Activated CD8-positive, alpha-beta memory T cell treated with anti-CD3 and anti-CD28 coated beads for 24 hours (primary cell): ENCODE measurements at places on chromosomes 4 and X.

- DNase-seq = no peak
These were observed 109.0 kb downstream of the SHROOM4 start for GRCh38 chrX:50705042-50705441.

- DNase-seq = no peak
These were observed 489.9 kb downstream of the INPP4B start for GRCh38 chr4:142356118-142356759.

GRCh38 chrX:50691820-50692219, 122.2 kb downstream of the SHROOM4 start:
- DNase-seq = peak; percentile 55

- no peak for DNase-seq
These were observed 215.4 kb downstream of the KDR start for GRCh38 chr4:54909961-54910360.

GRCh38 chr4:61275241-61275640, 75.1 kb downstream of the ADGRL3 start:
- DNase-seq = no peak

- DNase-seq = peak; percentile 70
These were observed 43.7 kb downstream of the DDX3X start for GRCh38 chrX:41377624-41378023.

DNA sequence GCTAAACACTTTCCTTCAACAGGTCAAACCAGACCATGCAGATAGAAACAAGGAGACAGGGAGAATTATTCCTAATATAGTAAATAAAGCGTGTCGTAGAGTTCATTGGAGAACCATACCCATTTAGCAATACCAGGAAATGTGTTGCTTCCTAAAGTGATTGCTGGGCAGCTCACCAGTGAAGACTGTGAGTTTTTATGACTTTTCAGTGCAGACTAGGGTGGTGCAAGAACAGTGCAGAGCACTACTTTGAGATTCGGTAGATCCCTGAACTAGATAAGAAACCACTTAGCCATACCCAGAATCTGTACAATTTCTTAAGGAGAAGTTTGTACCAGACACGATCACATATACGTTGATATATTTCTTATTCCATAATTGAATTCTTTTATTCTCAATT, 87.4 kb downstream of the EMCN start:
- DNase-seq = no peak

- no peak for DNase-seq
These were observed 500 bp downstream of the GAR1 start for GRCh38 chr4:109816082-109816442.

DNA sequence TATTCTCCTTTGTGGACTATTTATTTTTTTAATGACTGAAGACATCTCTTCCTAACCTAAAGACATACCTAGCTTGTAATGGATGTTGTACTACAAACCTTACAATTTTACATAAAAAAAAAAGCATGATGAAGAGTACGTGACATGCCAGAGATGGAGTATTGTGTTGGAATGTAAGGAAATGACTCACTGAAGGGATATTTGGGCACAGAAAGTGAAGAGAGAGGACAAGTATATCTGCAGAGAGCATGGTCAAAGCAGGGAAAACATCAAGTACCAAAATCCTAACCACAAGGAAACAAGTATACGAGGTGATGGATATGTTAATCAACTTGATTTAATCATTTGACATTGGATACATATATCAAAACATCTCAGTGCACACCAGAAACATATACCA, 1051.4 kb upstream of the PRKX start:
- no peak for DNase-seq

GRCh38 chrX:154398668-154399526, 720 bp downstream of the RPL10 start:
- DNase-seq = peak; percentile 91

- no peak for DNase-seq
These were observed 258.6 kb downstream of the ADAM29 start for GRCh38 chr4:175176710-175177109.

- no peak for DNase-seq
These were observed 83.3 kb upstream of the VCX2 start for GRCh38 chrX:8254401-8254800.

DNA sequence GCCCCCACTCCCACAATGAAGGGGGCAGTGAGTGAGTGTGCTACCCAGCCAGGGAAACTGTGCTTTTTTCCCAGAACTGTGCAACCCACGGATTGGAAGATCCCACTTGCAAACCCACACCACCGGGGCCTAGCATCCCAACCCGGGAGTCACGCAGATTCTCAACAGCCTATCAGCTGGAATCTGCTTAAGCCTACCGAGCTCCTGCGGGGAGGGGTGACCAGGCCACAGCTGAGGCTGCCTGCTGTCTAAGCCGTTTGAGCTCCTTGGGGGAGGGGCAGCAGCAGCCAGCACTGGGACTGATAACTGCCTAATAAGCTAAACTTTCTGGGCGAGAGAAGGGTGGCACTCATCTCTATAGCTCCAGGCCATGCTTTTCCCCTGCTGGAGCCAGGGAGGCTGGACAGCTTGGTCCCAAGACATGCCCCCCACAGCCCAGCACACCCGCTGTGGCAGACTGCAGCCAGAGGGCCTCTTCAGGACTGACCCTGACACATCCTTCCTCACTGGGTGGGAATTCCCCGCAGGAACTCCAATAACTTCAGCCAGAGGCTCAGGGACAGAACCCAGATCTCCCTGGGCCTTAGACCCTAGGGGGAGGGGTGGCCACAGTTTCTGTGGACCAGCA, 161.3 kb upstream of the MAGEB18 start:
- DNase-seq = no peak

DNA sequence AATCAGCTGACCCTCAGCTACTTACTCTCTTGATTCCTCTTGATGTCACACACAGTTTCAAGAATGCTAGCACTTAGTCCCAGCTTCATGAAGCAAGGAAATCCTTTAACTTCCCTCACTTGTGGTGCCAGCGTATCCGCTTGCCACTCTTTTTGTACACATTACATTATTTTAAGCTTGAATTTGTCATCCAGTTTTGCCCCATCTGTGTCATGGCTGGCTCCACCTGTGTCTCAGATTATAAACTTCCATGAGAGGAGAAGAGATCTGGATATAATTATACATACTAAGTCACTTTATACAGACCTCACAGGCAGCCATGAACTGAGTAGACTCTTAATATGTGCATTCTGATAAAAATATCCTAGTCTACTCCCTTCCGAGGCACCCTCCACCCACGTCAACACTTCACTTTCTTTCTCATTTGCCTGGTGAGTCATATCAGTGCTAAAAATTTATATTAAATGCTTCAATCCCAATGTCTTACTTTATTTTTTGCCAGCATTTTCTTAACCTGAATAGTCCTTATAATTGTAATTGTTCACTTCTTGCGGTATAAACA, 35.1 kb downstream of the GABRA2 start:
- no peak for DNase-seq
